Astrocyte (in vitro differentiated cells and primary cell): ENCODE measurements at places on chromosomes 16 and 17.

- peak; percentile 56 for DNase-seq
Measured at GRCh38 chr16:4859900-4860255, 12.6 kb downstream of the UBN1 start.

DNA sequence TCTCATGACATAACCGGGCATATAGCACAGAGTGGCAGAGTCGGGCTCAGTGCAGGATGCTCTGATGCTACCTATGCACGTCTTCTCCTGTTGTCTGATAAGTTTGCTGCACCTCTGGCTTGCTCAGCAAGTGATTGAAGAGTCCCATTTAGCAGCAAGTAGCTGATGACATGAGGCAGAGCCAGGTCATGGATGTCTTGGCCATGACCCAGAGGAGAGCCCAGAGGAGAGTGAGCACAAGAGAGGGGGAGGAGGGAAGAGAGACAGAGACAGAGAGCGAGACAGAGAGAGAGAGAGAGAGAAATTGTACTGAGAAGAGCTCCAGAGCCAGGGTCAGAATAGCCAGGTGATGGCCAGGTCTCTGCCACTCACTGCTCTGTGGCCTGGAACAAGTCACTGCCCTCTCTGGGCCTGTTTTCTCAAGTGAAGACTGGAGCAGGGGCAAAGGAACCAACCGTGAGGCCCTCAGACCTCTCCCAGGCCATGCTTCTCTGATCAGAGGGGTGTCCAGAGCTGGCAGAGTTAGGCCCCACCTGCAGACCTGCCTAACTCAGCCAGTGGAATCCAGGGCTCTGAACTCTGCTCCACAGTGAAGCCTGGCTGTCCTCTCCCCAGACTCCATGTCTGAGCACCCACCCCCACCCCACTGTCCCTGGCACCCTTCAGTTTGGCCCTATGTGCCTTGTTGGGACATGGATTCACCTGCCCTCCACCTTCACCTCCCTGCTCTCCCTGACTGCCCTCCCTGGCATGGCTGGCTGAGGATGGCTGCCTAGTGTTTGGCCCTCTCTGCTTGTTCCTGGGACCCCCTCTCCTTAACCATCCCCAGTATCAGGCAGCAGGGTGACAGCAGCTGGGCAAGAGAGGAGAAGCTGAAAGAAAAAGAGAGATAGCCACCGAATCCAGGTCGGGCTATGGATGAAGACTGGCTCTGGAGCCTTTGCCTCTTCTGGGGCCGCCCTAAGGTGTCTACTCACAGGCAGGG lies 4.3 kb upstream of the KRT35 start:
- DNase-seq: no peak

- DNase-seq: no peak
Measured at GRCh38 chr17:6305613-6306360, 129.1 kb downstream of the AIPL1 start.

GRCh38 chr16:75062976-75063346 lies 53.6 kb downstream of the LDHD start:
- no peak for DNase-seq

- peak; percentile 70 for DNase-seq
Measured at GRCh38 chr17:8365143-8365542, 11.4 kb downstream of the KRABD2 start.

GRCh38 chr17:37066322-37067255 lies 117.8 kb downstream of the AATF start:
- DNase-seq: no peak

DNA sequence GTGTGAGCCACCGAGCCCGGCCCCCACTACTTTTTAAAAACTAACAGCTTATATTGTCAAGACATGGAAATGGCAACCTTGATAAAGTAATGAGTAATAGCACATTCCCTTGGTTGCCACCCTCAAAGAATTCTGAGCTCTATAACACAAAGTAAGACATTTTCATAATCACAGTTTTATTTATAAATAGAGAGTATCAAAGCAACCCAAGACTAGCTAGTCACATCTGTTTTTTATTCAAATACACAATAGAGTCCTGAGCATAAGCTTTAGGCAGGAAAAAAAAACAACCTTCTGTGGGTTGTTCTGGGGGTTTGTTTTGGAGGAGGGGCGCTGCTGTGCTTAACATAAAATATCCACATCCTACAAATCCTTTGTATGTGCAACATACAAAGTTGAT lies 68.7 kb downstream of the CEP95 start:
- no peak for DNase-seq

DNA sequence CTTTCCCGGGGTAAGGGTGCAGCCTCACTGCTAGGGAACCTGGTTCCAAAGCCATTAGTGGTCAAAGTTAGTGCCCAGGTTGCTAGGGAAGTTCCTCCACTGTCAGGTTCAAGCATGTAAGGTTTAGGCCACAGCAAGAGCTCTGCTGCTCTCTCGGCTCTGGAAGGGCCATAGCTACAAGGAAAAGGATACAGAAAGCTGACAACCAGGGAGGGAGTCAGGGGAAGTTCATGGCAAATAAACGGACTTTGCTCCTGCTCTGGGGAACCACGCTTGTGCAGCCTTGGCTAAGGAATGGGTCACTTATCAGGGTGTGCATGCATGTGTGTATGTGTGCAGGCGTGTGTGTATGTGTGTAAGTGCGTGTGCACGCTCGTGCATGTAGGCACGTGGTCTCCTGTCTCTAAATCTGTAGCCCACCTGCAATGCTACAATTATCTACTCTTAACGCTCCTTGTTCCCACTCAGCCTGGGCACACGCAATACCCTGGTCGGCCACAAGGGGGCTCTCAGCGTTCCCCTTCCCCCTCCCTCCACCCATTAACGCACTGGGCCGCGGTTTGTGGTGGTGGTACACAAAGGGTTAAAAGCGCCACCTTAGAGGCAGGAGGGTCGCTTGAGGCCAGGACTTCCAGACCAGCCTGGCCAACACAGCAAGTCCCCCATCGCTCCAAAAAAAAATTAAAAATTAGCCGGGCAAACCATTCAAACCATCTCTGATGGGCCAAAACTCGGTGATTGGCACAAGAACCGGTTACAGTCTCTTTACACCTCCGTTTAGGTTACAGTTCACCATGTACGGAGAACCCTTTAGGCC lies 48.4 kb upstream of the KDM8 start:
- DNase-seq: peak; percentile 6

DNA sequence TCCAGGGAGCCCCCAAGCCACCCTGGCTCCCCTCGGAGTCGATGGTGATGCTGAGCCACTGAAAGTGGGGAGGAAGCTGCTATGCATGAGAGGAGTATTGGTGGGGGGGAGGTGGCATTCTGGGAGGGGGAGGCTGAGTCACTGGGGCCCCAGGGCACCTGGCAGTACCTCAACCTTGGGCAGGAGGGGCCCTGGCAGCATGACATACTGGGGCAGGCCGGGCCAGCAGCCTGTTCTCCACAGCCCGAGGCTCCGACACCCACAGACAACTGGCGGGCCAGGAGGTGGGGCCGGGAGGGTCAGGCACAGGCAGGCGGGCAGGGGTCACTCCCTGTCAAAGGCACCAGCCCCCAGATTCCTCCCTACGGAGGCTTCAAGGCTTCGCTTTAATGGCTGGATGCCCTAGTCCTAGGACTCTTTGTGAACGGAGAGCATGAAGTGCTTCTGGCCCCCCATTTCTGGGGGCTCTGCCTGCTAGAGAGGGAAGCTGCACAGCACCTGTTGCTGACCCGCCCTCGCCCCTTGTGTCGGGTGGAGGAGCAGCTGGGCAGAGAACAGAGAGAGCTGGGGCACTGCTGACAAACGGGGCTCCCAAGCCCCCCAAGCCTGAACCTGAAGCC lies 928 bp downstream of the CASKIN2 start:
- no peak for DNase-seq

DNA sequence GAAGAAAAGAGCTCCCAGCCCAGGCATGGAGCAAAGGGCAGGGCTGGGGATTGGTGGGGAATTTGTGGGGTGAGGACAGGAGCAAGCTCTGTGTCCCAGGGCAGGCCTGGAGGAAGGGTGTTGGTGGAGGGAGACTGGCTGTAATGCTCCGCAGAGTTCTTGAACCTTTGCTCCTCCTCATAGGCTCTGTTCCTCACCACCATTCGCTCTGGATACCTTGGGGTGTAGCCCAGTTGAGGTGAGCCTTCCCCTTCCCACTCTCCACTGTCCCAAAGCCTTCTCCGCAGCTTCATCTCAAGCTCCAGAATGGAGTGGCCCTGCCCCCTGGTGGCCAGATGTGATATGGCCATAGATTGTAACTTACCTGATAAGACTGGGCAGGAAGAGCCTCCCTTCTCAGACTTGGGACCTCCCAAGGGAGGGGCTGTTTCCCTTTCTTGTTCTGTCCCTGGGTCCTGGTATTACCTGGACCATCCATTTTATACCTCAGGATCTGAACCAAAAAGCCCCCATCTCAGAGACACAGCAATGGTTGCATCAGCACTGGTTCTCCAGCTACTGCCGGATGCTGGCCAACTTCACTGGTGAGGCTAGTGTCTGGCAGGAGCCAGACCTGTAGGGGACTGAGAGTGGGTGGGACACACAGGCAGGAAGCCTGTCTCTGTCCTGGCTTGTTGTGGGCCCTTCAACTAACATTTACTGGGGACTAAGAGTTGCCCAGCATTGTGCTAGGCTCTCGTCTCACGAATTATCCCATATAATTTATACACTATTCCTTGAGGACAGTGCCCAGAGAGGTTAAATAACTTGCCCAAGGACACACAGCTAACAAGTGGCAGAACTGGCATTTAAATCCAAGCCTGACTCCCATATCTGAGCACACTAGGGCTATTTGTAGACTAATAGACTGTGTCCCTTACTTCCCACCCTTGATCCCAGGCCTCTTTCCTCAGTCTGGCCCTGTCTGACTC lies 19.1 kb upstream of the STAC2 start:
- DNase-seq: peak; percentile 42

DNA sequence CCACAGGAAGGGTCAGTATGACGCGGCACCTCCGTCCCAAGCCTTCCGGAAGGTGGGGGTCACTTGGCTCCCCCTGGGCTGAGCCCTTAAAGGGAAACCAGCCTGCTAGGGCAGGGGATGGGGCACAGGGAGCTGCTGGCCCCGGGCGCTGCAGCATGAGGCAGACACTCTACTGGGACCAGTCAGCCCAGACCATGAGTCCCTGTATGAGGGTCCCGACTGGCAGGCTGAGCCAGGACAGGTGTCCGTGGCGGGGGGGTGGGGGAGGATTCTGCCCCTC lies 43.4 kb upstream of the ZC3H18 start:
- DNase-seq: no peak

GRCh38 chr16:30985401-30986128 lies 558 bp downstream of the HSD3B7 start:
- no peak for DNase-seq
